Cardiac muscle cell (in vitro differentiated cells and primary cell): ENCODE measurements at places on chromosomes 3 and 15. TPM values are rescaled to one million over a fixed set of nuclear protein-coding genes. Genes with fewer than 3 reads are reported as not detected.

KBTBD13 gene
- total RNA-seq = 3.3 and 5.0 TPM in 2 replicates

ATP13A4 gene
- 0.53 and 3.0 TPM in 2 replicates for total RNA-seq

CYP19A1 gene
- 0.69 TPM in 1 of 2 replicates, not detected in the other for total RNA-seq

UBA7 gene
- 1.5 and 5.4 TPM in 2 replicates for total RNA-seq

PLA2G4D gene
- 0.03 TPM in 1 of 2 replicates, not detected in the other for total RNA-seq

ZNF860 gene
- not detected in 2 replicates for total RNA-seq

LXN gene
- total RNA-seq = 9.8 and 12.8 TPM in 2 replicates

GRAMD2A gene
- 0.24 and 0.67 TPM in 2 replicates for total RNA-seq

RAB7A gene
- 62.3 and 68.1 TPM in 2 replicates for total RNA-seq

GHSR gene
- not detected in 2 replicates for total RNA-seq

- H3K27me3 ChIP-seq = no peaks in the 10 kb centered on the region
- no peaks in the 10 kb centered on the region for H3K4me1 ChIP-seq
- no peak overlapping the region for H3K4me3 ChIP-seq
Measured at GRCh38 chr3:105593315-105593714, 226.6 kb downstream of the ALCAM start.

DNA sequence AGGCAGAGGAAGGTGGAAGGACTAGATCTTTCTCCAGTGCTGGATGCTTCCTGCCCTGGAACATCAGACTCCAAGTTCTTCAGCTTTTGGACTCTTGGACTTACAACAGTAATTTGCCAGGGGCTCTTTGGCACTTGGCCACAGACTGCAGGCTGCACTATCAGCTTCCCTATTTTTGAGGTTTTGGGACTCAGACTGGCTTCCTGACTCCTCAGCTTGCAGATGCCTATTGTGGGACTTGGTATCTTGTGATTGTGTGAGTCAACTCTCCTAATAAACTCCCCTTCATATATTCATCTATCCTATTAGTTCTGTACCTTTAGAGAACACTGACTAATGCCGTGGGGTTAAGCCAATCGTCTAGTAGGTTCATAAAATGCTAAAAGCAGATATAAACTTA, 8.8 kb upstream of the B3GNT5 start:
- H3K4me1 ChIP-seq = no peaks in the 10 kb centered on the region
- no peak overlapping the region for H3K4me3 ChIP-seq
- no peak for DNase-seq
- H3K27me3 ChIP-seq = no peaks in the 10 kb centered on the region
- no peak overlapping the region for H3K27ac ChIP-seq

DNA sequence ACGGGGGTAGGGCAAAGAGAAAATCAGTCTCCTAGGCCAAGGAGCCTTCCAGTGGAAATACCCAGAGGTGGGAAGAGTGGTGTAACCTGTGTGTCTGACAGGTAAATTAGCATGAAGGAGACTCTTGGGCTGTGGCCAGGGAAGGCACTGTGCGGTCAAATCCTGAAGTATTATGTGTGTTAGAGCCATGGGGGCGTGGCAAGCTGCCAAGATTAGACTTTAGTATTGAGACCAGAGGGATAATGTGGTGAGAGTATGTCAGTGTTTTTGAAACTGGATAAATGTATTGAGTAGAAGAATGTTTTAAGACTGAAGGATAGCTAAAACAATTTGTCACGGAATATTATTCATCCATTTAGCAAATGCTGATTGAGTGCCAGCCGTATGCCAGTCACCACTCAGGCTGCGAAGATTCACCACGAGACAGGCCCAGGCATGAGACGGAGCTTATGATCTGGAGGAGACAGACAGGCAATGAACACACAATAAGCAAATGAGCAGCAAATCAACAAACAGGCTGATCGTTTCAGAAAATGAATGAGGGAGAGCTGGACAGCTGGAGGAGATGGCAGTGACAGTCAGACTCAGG, 445.9 kb downstream of the MCTP2 start:
- H3K4me1 ChIP-seq = no peaks in the 10 kb centered on the region
- H3K27me3 ChIP-seq = no peaks in the 10 kb centered on the region
- H3K27ac ChIP-seq = no peak overlapping the region
- no peak for DNase-seq
- no peak overlapping the region for H3K4me3 ChIP-seq

DNA sequence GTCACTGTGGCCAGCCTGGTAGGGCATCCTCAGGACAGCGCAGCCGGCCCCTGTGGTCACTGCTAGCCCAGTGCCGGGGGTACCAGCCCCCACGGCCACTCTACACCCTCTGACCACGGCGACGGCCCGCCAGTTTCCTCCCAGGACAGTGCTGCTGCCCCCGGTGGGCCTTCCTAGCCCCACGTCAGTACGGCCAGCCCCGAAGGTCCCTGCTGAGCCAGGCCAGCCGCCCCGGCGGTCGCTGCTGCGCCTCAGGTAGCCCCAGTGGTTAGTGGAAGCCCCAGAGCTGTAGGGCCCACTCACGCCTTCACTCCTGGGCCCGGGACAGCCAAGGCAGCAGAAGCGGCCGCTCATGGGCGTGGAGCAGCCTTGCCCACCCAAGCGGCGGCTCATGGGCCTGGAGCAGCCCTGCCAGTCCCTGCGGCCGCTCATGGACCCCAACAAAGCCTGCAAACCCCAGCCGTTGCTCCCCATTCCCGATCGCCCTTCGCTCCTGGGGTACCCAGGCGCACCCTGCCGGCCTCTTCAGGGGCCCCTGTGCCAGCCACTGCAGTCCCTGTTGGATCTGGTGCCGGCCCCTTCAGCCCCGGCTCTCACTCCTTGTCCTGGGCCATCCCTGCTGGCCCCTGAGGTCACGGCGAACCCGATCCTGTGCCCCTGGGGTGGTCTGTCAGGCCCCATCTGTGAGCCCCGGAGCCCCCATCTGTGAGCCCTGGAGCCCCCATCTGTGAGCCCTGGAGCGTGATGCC, 9.5 kb upstream of the ROPN1B start:
- no peaks in the 10 kb centered on the region for H3K4me1 ChIP-seq
- no peaks in the 10 kb centered on the region for H3K36me3 ChIP-seq
- no peak overlapping the region for H3K4me3 ChIP-seq
- H3K27ac ChIP-seq = no peak overlapping the region

DNA sequence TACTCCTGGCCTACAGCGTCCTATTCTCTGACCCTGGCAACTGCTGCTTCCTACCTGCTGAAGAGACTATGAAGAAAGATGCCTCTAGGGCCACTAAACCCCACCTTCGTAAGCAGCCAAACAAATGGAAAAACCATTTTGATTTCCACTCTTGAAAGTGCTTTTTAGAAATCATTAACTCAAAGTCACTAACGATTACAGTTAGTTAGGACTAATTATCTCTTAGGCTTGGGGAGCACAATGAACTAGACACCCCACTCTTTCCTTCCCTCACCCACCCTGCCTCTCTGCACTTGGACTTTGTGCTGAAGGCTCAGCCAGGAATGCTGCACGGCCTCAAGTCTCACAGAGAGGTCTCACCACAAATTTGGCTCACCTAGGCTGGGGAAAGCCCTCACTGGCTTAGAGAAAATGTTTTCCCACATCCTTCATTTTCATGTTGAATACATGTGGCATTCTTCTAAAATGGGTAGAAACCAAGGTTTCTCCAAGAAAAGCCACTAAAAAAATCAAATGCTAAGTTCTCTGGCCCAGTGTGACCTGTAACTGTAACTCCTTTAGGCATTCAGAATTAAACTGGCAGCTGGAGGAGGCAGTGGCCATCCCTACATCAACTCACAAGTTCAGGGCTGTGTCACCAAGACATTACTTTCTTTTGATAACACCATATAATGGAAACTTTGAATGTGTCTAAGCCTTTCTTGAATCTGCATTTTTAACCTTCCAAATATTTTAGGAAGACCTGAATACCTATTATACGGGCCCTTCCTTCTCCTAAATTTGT, 47.1 kb downstream of the NPTN start:
- H3K27me3 ChIP-seq = no peaks in the 10 kb centered on the region
- no peaks in the 10 kb centered on the region for H3K4me1 ChIP-seq
- no peak for DNase-seq
- no peak overlapping the region for H3K4me3 ChIP-seq
- peak overlapping the region; percentile 53 for H3K27ac ChIP-seq

- H3K36me3 ChIP-seq = no peaks in the 10 kb centered on the region
- H3K4me1 ChIP-seq = peaks cover 4% of the 10 kb centered on the region
- H3K4me3 ChIP-seq = no peak overlapping the region
- H3K27ac ChIP-seq = no peak overlapping the region
- H3K27me3 ChIP-seq = peaks cover 95% of the 10 kb centered on the region
Measured at GRCh38 chr15:67776600-67776999, 48.7 kb upstream of the SKOR1 start.

DNA sequence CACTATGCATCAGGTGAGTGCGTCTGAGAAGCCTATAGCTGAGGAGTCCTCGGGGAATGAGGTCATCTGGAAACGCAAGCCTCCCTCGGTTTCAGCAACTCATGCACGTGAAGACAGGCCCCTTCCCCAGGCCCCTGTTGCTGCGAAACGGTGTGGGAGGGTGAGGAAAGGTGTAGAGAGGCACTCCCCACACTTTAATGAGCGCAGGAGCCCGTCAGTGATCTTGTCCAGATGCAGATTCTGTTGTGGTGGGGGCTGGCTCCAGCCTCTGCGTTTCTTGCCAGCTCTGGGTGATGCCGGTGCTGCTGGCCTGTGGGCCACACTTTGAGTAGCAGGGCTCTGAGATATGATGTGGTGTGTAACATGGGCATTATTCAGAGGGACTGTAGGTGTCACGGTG, 38.6 kb upstream of the LACTB start:
- H3K27me3 ChIP-seq = no peaks in the 10 kb centered on the region
- H3K4me1 ChIP-seq = peaks cover 18% of the 10 kb centered on the region
- peak; percentile 78 for DNase-seq
- peak overlapping the region; percentile 37 for H3K27ac ChIP-seq
- no peak overlapping the region for H3K4me3 ChIP-seq

- H3K4me3 ChIP-seq = no peak overlapping the region
- H3K4me1 ChIP-seq = peaks cover 13% of the 10 kb centered on the region
- no peaks in the 10 kb centered on the region for H3K36me3 ChIP-seq
- H3K27ac ChIP-seq = no peak overlapping the region
Measured at GRCh38 chr3:37718632-37719031, 143.0 kb upstream of the CTDSPL start.

DNA sequence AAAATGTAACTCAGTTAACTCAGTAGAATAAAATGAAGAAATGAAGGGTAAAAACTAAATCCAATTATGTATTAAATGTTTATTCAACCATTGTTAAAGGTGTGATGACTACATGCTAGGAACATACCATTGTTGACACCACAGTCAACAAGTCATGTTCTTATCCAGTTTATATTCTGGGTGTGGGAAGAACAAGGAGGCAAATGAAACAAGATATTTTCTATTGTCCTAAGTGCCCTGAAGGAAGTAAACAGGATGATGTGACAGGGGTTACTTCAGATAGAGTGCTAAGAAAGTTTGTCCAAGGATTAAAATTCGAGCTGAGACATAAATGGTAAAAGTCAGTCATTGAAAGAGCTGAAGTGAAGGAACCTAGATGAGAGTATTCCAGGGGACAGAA, 13.1 kb downstream of the AP3S2 start:
- no peak overlapping the region for H3K4me3 ChIP-seq
- no peak for DNase-seq
- H3K27me3 ChIP-seq = no peaks in the 10 kb centered on the region

DNA sequence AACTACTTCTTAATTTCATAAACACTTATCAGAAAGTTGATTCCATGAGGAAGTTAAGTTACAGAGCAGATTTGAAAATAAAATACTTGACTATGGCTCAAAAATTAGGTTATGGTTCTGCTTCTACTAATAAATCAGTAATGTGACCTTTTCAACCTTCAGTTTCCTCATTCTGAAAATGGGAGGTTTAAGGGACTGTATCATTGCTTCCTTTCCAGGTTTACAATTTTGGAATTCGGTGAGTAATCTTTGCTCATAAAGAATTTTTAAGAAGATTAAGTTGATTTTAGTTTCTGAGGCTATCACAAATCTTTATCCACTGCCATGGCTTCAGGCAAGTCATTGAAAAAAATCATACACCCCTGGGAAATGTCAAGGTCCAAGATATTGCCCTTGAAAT, 1061.2 kb downstream of the DIPK2A start:
- H3K4me3 ChIP-seq = no peak overlapping the region
- H3K4me1 ChIP-seq = no peaks in the 10 kb centered on the region
- no peak overlapping the region for H3K27ac ChIP-seq
- no peak for DNase-seq

DNA sequence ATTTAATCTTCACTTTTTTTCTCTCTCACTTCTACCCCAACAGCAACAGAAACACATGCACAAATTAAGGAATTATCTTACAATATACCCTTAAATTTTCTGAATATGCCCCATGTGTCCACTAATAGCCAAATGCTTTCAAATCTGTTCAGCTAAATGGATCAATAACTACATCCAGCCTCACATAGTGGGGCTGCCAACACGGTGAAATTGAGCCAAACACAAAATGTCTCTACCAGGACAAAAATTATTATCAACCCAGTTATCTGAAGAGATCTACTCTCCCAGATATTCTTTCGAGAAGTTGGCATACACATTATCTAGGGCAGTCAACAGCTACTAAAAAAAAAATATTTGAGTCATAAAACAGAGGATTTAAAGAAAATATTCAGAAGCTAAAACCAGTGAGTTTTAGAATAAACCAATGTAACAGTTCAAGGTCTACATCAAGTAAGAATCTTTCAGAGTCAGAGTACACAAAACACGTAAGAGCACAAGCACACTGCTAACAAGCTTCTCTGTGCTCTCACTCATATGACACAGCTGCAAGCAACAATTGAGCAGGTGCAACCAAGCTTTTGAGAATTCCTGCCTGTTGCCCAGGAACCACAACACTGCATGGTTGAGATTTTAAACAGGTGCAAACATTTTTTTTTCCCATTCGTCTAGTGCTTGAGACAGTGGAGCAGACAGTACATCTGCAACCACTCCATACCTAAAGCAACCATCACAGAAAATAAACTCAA, 247.7 kb downstream of the ZBTB20 start:
- H3K27me3 ChIP-seq = no peaks in the 10 kb centered on the region
- H3K27ac ChIP-seq = no peak overlapping the region
- peak; percentile 11 for DNase-seq

GRCh38 chr3:30253832-30254231, 352.6 kb upstream of the TGFBR2 start:
- no peaks in the 10 kb centered on the region for H3K27me3 ChIP-seq
- H3K36me3 ChIP-seq = no peaks in the 10 kb centered on the region
- H3K4me1 ChIP-seq = peaks cover 12% of the 10 kb centered on the region
- no peak overlapping the region for H3K27ac ChIP-seq

GRCh38 chr3:135755330-135756105, 210.0 kb upstream of the PPP2R3A start:
- no peak overlapping the region for H3K27ac ChIP-seq
- H3K4me1 ChIP-seq = no peaks in the 10 kb centered on the region
- H3K36me3 ChIP-seq = no peaks in the 10 kb centered on the region
- no peak overlapping the region for H3K4me3 ChIP-seq

DNA sequence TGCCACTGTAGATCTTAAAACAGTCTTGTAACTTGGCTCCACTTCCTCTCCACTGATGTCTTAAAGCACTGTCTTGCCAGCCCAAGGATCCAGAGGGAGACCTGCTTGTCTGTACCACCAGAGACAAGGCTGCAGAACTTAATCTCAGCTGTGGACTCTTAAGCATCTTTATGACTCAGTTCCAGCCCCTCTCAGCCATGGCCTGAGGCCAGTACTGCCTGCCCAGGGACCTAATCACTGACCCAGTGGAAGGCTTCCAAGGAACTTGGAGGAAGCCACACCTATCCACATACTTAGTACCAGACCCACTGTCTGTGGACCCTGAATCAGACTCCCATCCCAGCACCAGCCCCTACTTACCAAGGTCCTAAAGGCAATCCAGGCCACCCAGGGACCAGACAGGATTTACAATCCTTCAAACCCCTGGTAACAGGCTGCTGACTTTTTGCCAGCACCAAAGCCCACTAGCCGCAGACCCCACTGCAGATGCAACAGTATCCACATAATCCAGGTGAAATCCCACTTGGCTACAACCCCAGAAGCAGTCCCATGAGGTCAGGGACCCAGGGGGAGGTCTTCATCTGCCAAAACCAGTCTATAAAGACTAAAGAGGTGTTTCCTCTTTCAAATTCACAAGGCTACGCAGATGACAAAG, 41.9 kb upstream of the PRR20G start:
- no peaks in the 10 kb centered on the region for H3K4me1 ChIP-seq
- H3K36me3 ChIP-seq = no peaks in the 10 kb centered on the region
- no peak overlapping the region for H3K4me3 ChIP-seq
- DNase-seq = no peak
- no peaks in the 10 kb centered on the region for H3K27me3 ChIP-seq
